ENCODE measurements at places on chromosomes 1 and 21. TPM values are rescaled to one million over a fixed set of nuclear protein-coding genes. Genes with fewer than 3 reads are reported as not detected.

DNA sequence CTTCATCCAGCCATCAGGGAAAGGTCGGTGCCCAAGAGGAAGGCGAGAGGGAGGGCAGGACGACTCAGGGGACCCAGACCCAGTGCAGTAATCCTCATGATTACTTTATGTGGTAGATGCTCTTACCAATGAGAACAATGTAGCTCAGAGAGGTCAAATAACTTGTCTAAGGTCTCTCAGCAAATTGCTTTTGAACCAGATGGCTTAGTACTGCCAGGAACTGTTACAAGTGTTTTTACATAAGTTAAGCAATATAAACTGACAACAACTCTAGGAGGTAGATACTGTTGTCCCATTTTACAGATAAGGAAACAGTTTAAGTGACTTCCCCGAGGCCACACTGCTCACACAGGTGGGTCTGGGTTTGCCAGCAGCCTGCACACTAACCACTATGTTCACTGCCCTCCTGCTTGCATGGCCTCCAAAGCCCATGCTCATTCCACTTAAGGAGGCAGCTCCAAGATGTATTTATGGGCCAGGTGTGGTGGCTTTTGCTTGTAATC lies 111.7 kb downstream of the LACTBL1 start:
- H3K36me3 ChIP-seq = no peaks in the 10 kb centered on the region
- H3K27me3 ChIP-seq = peaks cover 12% of the 10 kb centered on the region
- no peak overlapping the region for H3K27ac ChIP-seq
- H3K4me1 ChIP-seq = no peaks in the 10 kb centered on the region
- H3K4me3 ChIP-seq = no peak overlapping the region

Gene CREB3L4
- 6.8 TPM for total RNA-seq

- no peaks in the 10 kb centered on the region for H3K36me3 ChIP-seq
- no peak for DNase-seq
- peaks cover 4% of the 10 kb centered on the region for H3K27me3 ChIP-seq
- H3K4me1 ChIP-seq = peaks cover 8% of the 10 kb centered on the region
- H3K4me3 ChIP-seq = no peak overlapping the region
Measured at GRCh38 chr1:31665234-31665878, 20.7 kb upstream of the PEF1 start.

DNA sequence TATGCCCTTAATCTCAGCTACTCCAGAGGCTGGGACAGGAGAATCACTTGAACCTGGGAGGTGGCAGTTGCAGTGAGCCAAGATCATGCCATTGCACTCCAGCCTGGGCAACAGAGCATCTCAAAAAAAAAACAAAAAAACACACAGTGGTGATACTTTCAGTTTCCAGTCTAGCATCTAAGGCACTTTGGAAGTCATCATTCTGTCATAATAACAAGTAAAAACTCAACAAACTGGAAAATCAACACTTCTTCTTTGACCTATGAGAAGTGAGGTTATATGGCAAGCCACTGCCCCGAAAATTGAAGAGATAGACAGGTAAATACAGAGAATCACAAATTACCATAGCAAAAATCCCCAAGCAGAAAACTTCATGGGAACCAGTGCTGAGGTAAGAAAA lies 51.9 kb downstream of the IL12RB2 start:
- H3K27me3 ChIP-seq = no peaks in the 10 kb centered on the region
- H3K4me1 ChIP-seq = peaks cover 18% of the 10 kb centered on the region
- H3K27ac ChIP-seq = no peak overlapping the region
- H3K36me3 ChIP-seq = peaks cover 40% of the 10 kb centered on the region
- no peak overlapping the region for H3K4me3 ChIP-seq
- no peak for DNase-seq

Gene FCGR1A
- total RNA-seq = not detected

GRCh38 chr1:159532922-159533321 lies 2.9 kb downstream of the OR10J5 start:
- H3K4me3 ChIP-seq = no peak overlapping the region
- H3K27me3 ChIP-seq = peaks cover 27% of the 10 kb centered on the region

DNA sequence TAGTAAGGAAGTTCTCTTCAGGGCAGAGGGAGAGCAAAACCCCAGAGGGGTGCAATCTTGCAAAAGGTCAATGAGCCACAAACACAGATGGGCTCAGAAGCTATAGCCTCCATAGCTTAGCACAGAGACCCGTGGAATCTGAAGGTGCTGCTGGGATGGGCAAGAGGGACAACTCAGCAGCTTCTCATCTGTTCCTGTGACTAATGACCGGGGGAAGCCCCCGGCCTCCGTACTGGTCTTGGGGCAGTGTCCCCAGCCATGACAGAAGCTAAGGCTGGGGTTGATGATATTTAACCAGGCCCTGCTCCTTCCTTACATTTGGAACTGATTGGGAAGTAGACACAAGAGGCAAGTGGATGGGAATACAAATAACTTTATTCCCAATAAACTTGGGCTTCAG lies 19.1 kb downstream of the EXOC8 start:
- H3K27ac ChIP-seq = no peak overlapping the region
- H3K4me3 ChIP-seq = no peak overlapping the region
- no peaks in the 10 kb centered on the region for H3K36me3 ChIP-seq

DNA sequence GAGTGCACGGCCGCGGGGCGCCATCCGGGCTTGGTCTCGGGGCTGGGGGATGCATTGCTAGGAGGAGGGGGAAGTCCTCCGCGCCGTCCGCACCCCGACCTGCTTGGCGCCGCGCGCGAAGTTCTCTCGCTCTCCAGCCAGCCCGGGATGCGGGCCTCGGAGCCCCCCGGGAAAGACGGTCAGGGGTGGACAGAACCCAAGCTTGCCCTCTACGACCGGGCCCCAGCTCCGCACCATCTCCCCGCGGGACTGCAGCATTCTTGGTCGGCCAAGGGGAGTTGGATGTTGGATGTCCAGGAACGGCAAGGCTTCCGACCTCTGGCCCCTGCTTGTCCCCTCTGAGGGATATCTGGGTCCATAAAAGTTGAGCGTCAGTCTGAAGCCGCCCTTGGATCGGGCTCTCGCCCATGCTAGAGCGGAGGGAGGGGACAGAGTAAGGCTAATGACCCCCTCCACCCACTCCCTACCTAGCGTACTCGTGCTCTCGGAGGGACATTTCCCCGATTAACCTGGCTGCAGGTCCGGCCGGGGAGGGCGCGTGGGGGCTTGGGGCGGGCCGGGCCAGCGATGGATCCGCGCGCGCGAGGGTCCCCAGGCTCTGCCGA lies 522 bp downstream of the DISP3 start:
- peaks cover 53% of the 10 kb centered on the region for H3K27me3 ChIP-seq
- peak overlapping the region; percentile 51 for H3K4me3 ChIP-seq
- peaks cover 6% of the 10 kb centered on the region for H3K4me1 ChIP-seq
- DNase-seq = no peak
- no peaks in the 10 kb centered on the region for H3K36me3 ChIP-seq
- H3K27ac ChIP-seq = no peak overlapping the region

DNA sequence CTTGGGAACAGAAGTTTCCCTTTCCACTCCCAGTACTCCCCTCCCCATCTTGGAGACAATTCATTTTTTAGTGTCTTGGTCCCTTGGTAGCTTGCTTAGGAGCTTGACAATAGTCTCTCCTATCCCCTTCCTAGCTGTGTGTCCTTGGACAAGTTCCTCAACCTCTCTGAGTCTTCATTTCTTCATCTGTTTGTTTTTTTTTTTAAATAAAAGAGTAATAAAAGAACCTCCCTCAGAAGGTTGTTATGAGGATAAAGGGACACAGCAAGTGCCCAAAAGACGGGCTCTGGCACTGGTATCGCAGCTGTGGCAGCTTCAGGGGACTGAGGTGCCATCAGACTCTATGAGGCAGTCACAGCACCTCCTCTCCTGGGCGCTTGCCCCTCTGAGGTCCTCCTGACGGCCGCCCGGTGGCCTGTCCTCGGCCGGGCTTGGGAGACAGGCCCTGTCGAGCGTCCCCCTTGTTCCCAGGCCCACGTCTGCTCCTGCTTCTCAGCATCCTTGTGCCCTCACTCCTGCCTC lies 689.2 kb downstream of the MATN1 start:
- DNase-seq = no peak
- H3K27me3 ChIP-seq = peaks cover 7% of the 10 kb centered on the region
- H3K4me3 ChIP-seq = no peak overlapping the region
- no peaks in the 10 kb centered on the region for H3K36me3 ChIP-seq
- H3K4me1 ChIP-seq = no peaks in the 10 kb centered on the region

DNA sequence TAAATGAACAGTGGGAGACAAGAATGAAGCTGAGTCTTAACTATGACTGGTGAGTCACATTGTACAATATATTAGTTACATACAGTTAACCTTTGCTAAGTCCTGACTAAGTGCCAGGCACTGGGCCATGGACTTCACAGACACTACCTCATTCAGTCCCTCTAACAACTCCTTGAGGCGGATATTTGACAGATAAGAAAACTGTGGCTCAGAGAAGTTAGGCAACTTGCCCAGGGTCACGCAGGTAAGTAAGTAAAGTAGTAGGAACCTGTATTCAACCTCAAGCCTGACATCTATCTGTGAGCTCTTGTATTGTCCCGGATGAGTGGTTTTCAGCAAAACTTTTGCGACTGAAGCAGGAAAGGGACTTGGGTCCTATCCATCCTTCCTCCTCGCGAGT lies 62.1 kb downstream of the GNG12 start:
- peaks cover 34% of the 10 kb centered on the region for H3K4me1 ChIP-seq
- no peak overlapping the region for H3K4me3 ChIP-seq
- DNase-seq = no peak
- peaks cover 47% of the 10 kb centered on the region for H3K27me3 ChIP-seq
- no peak overlapping the region for H3K27ac ChIP-seq
- no peaks in the 10 kb centered on the region for H3K36me3 ChIP-seq

Gene TNNT2
- not detected for total RNA-seq

DNA sequence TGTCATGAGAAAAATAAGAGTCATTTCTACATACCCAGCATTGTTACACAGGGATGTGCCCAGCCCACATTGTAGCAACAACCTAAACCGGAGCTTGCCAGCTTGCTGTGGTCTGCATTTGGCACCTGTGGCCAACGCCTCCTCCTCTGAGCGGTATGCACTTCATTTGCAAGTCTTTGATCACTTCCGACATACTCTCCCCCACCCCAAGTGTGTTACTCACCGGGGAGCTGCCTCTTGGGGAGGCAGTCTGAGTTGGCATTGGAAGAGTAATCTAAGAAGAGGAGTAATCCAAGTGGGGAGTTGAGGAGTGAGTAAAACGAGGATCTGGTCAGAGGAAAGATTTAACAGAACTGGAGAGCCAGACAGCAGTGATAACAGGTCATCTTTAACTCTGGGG lies 3.8 kb downstream of the BCL9 start:
- H3K4me3 ChIP-seq = peak overlapping the region; percentile 53
- no peaks in the 10 kb centered on the region for H3K27me3 ChIP-seq
- peaks cover 69% of the 10 kb centered on the region for H3K4me1 ChIP-seq
- H3K36me3 ChIP-seq = peaks cover 13% of the 10 kb centered on the region
- DNase-seq = peak; percentile 86

GRCh38 chr1:157403608-157404007 lies 148.7 kb downstream of the FCRL5 start:
- no peak for DNase-seq
- no peak overlapping the region for H3K27ac ChIP-seq
- H3K27me3 ChIP-seq = peaks cover 42% of the 10 kb centered on the region
- H3K36me3 ChIP-seq = no peaks in the 10 kb centered on the region

Gene KCNC4
- total RNA-seq = 8.0 TPM

- H3K27ac ChIP-seq = no peak overlapping the region
- H3K27me3 ChIP-seq = no peaks in the 10 kb centered on the region
Measured at GRCh38 chr21:15826147-15826780, 96.5 kb downstream of the USP25 start.

- no peak overlapping the region for H3K4me3 ChIP-seq
- H3K27me3 ChIP-seq = no peaks in the 10 kb centered on the region
- H3K4me1 ChIP-seq = no peaks in the 10 kb centered on the region
- no peak overlapping the region for H3K27ac ChIP-seq
Measured at GRCh38 chr1:105838071-105838470, 1218.4 kb upstream of the PRMT6 start.

DNA sequence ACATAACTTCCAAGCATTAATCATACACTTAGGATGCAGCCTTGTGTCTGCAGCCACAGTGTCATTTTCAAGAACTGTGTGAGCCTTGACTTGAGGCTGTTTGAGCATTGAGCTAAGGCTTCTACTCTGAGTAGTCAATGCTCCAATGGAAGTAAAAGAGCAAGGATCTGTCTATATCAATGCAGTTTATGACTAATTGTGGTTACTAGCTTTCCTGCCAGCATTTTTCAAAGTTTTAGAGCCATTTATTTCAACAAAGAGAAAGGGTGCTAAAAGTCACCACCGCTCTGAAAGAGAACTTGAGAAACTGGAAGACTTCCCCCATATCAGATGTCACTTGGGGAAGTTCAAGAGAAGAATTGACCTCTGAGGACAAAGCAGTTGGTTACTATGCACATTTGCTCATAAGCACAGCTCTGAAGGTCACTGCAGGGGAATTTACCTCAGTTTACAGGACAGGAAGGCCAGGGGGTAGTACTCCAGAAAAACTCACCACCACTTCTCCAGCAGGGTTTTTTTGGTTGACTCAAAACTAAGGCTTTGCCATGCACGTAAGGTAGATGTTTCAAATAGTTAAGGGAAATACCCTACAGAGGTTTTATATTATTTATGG lies 24.5 kb upstream of the RGS1 start:
- DNase-seq = peak; percentile 22
- H3K27me3 ChIP-seq = no peaks in the 10 kb centered on the region
- H3K4me3 ChIP-seq = no peak overlapping the region
- peak overlapping the region; percentile 80 for H3K27ac ChIP-seq

Gene ERICH3
- total RNA-seq = not detected

- H3K27me3 ChIP-seq = no peaks in the 10 kb centered on the region
- H3K36me3 ChIP-seq = no peaks in the 10 kb centered on the region
- H3K4me3 ChIP-seq = no peak overlapping the region
- no peak for DNase-seq
- H3K27ac ChIP-seq = no peak overlapping the region
Measured at GRCh38 chr1:189151361-189151760, 1326.3 kb downstream of the BRINP3 start.

Gene PRKAA2
- total RNA-seq = 0.02 TPM

GRCh38 chr1:64920941-64921589 lies 45.3 kb downstream of the JAK1 start:
- H3K36me3 ChIP-seq = peaks cover 23% of the 10 kb centered on the region
- no peaks in the 10 kb centered on the region for H3K27me3 ChIP-seq
- H3K4me3 ChIP-seq = no peak overlapping the region

DNA sequence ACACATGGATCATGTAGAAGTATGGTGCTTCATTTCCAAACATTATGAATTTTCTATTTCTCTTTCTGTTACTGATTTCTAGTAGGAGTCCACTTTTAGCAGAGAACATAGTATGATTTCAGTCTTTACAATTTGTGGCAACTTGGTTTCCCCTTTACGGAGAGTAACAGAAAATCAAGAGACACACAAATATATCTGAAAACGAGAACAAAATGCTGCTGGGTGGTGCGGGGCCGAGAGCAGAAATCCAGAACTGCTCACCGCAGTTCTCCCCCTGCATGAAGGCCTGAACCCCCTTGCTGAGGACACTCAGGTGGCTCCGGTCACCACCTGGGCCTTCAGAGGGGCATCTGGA lies 94.5 kb upstream of the FMN2 start:
- H3K36me3 ChIP-seq = no peaks in the 10 kb centered on the region
- peaks cover 68% of the 10 kb centered on the region for H3K27me3 ChIP-seq
- H3K4me1 ChIP-seq = peaks cover 1% of the 10 kb centered on the region
- H3K27ac ChIP-seq = no peak overlapping the region
- DNase-seq = no peak

Gene JUN
- 26.3 TPM for total RNA-seq

Gene ARMH1
- total RNA-seq = 139 TPM

Measured in activated naive CD8-positive, alpha-beta T cell treated with anti-CD3 and anti-CD28 coated beads for 36 hours (primary cell).